Stimulated activated CD4-positive, alpha-beta T cell treated with anti-CD3 and anti-CD28 coated beads, TNF-alpha, amount 100 ng/mL, for 48 hours (primary cell): ENCODE measurements at places on chromosomes 6 and 20.

DNA sequence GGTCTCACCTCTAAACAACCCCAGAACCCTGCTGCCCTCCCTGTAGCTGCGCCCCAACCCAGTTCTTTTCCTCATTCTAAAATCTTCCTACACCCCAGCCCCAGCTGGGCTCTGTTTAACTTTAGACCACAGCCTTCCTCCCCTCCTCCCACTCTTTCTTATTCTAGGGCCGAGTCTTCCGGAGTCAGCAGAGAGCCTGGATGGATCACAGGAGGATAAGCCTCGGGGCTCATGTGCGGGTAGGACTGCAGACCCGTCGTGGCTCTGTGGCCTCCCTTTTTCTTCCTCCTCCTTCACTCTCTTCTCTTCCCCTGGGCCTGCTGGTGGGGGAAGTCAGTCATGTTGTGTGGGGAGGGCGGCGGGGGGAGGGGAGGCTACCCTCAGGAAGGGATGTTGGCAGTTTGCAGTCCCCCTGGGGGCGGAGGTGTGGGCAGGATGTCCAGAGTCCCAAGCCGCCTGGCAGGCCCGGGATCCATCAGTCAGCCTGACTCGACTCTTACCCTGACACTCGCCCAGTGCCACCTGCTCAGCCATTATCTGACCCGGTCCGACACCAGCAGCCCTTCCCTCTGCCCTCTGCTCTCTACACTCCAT is 8.1 kb downstream of the CAPN11 start:
- DNase-seq: no peak

DNA sequence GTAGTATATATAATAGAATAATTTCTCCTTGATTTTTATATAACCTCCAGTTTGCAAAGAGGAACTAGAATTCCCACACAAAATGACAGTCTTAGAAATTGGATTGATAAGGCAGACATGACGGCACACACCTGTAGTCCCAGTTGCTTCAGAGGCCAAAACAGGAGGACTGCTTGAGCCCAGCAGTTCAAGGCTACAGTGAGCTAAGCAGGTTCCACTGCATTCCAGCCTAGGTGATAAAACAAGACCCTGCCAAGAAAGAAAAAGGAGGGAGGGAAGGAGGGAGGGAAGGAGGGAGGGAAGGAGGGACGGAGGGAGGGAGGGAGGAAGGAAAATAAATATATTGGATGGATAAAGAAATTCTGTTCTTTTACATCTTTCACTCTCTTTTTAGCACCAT is 77.6 kb upstream of the SASH1 start:
- DNase-seq: no peak

- DNase-seq: no peak
Observed at GRCh38 chr20:46182276-46183200, 64.4 kb downstream of the CD40 start.

DNA sequence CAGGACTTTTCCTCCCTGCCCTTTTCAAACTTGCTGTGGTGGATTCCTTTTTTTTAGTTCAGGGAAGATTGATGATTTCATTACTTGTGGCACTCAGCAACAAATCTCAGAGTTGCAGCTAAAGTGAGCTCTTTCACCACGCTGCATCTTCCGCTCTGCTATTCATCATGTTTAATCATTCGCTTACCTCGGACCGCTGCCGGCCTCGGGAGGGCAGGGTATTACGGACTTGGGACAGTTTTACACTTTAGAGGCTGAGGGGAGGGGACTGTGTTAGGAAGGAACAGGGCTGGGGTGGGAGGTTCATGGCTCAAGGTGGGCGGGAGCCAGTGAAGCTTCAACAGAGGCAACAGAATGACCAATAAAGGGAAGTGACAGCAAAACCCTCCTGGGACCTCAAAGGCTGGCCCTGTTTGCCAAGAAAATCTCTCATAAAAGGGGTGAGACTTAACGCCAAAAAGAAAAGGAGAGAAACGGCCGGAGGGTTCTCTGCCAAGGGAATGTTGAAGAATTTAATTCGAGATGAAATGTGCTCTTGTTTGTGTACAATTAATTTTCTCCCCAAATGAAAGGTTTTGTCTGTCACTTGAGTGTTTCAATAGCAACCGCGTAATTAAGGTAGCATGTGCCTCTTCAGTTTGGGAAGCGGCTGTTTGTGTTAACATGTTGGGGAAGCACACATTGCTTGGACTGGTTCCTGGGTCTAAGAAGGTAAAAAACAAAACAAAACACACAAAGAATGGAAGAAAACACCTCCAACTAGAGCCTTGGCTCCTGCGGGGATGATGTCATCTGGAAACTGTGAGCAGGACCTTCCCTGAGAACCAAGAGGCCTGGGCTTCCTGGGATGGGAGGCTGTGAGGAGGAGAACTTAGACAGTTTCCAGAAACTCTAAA is 72.5 kb upstream of the SULF2 start:
- DNase-seq: no peak

DNA sequence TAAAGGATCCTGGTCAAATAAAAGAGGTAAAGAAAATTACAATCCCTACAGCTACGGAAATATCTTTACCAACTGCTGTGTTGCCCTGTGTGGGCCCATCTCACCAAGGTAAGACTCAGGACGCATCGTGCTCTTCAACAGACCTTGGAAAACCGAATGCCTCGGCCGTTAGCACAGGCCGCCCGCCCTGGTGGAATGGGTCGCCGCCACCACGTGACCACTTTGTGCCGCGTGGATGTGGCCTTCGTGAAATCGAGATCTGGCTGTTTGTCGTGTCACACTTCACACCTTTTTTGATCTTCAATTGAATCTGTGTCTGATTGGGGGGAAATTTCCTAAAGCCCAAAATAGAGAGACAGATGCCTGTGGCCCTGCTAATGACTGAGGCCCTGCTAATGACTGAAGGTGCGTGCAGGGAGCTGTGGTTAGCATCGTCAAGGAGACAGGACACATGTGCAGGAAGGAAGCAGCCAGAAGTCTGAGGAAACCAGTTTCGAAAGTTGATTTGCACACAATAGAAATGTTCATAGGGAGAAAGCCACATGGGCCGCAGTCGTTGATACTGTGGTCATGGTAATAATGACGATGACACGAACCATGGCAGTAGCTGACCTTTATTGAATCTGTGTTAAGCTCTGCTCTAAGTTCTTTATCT is 175.7 kb upstream of the SNX9 start:
- no peak for DNase-seq

- DNase-seq: no peak
Observed at GRCh38 chr20:17723301-17723691, 23.5 kb downstream of the BANF2 start.

GRCh38 chr6:157887892-157888291 is 64.8 kb downstream of the SNX9 start:
- DNase-seq: no peak

DNA sequence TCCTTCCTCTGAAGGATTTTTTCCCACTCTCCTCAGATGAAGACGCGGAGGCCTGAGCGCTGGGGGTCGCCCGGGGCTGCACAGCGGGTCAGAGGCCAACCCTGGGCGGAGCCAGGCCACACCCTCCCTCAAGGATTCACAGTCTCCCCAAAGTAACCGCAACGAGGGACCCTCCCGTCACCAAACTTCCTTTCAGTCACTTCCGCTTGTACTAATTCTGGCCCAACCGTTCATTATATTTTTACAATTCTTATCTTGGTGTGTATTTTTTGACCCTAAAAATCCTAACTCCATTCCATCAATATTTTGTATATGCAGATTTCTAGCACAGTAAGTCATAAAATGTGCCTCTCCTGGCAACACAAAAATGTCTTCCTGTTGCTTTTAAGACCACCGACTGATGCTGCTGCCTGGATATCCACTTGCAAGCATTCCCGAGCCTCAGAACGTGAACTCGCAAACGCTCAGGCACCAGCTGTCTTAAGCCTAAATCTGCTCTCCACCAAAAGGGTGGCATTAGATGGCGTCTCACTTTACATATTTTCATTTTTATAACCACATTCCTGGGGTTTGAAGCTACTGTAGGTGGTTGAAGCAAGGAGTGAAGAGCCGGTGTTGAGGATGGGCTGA is 128.0 kb downstream of the DLL1 start:
- DNase-seq: no peak

- no peak for DNase-seq
Observed at GRCh38 chr6:142823256-142823902, 121.6 kb downstream of the HIVEP2 start.

DNA sequence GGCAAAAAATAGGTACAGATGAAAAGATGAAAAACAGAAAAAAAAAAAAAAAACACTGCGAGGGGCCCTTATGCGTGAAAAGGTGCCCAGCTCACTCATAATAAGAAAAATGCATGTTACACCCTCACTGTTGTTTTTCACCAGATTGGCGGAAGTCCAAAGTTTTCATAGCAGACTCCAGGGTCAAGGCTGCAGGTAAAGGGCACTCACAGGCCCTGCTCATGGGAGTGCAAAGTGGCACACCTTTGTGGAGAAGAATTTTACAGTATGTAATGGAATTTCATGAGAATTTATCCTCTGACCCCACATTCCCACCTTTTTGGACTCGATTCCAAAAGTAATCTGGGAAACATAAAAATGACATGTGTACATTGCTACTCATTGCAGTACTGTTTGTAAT is 108.2 kb downstream of the CDKAL1 start:
- DNase-seq: no peak

- DNase-seq: no peak
Observed at GRCh38 chr6:33710296-33711121, 991 bp downstream of the UQCC2 start.

GRCh38 chr6:14364370-14364769 is 246.8 kb downstream of the CD83 start:
- DNase-seq: no peak

GRCh38 chr20:50311308-50312001 is 120.8 kb downstream of the CEBPB start:
- no peak for DNase-seq

- no peak for DNase-seq
Observed at GRCh38 chr6:21132856-21133838, 460.4 kb upstream of the SOX4 start.

DNA sequence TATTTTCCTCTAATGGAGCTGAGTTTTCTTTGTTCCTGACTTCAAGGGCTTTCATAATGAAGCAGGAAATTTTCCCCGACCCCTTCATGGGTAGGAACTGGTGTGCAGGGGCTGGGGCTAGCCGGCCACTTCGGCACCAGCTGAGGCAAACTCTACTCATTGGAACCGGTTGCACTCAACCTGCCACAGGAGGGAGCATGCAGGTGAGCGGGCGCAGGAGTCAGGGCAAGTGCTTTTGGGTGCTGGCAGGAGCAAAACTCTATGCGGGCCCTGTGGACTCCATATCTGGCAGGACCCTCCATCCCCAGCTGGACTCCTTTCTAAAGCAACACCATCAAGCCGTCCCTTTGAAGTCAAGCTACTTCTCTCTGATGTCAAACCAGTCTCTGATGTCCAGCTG is 244.2 kb downstream of the EPM2A start:
- DNase-seq: no peak

- no peak for DNase-seq
Observed at GRCh38 chr6:13278991-13279390, 49.3 kb downstream of the TBC1D7 start.

DNA sequence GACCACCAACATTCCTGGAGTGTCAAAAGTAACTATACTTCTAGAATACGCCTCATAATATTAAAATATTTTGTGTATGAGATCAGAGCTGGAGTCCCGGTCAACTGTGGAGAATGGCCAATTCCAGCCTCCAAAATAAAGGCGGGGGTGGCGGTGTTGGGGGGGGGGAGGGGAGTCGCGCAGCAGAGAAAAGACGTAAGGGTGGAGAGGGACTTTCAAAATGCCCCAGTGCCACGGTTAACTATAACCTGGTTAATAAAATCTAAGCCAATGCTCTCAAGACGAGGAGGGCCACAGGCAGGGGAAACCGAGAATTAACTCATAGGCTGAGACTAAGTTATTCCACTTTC is 1.3 kb downstream of the NUP153 start:
- no peak for DNase-seq

DNA sequence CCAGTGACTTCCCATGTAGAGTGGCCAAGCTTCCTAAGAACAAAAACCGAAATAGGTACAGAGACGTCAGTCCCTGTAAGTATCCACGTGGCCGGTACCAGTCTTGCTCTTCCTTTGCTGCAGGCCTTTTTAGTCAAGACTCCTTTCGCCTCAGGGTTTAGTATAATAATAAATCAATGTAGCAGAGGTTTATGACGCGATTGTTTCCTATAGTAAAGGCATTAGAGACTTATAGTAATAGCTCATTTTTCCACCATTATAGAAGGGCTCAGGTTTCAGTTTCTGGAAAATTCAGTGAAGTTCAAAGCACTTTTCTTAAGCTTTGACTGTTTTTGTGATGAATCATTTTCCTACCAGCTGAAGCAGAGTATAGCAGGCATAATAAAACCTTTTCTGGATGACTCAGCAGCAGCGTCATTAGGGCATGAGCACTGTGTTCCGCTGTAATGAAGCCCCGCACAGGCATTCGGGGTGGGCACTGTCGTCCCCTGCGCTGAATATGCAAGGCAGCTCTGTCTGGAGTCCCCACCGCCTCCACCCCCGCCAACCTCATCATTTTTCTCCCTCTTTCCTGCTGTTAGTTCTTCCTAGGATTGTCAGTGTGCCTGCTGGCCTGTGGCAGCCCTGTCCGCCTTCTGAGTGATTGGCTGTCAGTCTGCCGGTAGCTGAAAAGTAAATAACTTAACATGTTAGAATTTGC is 51.3 kb downstream of the PTPN1 start:
- DNase-seq: peak; percentile 50

DNA sequence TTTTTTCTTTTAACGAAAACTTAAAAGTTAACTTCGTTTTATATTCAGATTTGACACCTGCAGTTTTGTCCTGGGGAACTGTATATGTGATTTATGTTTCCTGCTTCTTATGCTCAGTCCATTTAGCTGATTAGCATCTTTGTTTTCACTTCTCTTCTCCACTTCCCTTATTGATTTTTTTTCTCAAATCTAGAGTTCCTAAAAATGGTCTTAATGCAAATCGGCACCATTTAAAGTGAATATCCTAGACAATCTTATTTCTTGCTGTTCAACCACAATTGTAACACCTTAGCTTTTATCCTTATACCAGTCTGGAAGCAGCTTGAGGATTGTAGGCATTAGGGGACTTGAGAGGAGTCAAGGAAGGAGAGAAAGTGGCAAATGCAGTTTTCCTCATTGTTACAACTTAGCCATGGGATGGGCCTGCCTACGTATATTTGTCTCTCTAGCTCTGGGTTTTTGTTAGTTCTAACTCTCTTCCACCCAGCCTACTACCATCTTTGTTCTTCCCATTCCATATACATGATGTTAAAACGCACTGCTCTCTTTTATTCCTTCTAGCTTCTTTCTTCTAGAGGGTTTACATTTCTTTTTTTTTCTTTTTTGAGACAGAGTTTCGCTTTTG is 8.5 kb downstream of the QRSL1 start:
- DNase-seq: no peak

- no peak for DNase-seq
Observed at GRCh38 chr6:104306211-104306610, 553.5 kb downstream of the HACE1 start.
